Aorta (tissue), 5 donors: ENCODE measurements at places on chromosomes 7 and 10. TPM values are rescaled to one million over a fixed set of nuclear protein-coding genes. Genes with fewer than 3 reads are reported as not detected.

DNA sequence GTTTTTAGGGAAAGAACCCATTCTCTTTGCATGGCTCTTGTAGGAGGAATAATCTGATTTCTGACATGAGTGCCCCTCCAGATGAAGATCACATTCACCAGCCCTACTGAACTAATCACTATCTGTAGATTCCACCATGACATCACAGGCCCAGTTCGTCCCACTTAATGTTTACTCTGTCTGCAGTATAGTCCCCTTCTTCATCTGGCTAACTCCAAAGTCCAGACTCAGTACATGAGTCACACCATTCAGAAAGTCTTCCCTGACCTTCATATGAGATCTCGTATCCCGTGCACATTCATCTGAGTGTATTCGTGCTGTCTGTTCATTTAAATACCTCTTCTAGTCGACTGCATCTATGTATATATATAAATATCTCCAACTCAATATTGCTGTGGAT lies 366.5 kb upstream of the AKR1E2 start:
- no peak for DNase-seq

The SAMD8 gene
- polyA plus RNA-seq, result 6.8 TPM

The ECD gene
- 10.8 TPM for polyA plus RNA-seq

The TEX47 gene
- polyA plus RNA-seq, result not detected

DNA sequence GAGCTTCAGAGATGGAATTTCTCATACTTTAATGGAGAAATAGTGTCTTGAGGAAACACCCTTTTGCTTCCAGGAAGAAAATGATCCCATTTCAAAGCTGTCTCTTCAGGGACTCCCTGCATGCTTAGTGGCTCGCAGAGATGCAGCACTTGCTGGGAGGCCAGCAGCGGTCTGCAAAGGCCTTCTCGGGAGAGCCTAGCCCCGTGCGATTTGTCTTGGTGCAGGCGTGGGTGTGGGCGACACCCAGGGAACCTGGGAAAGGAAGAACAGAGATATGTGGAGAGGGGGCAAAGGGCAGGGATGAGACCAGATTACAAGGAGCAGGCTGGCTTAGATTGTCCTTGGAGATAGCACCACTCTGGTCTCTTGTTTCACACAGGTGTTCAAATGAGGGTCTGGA lies 352.3 kb upstream of the PODXL start:
- DNase-seq, result no peak

- DNase-seq, result no peak
Measured at GRCh38 chr7:70336536-70336935, 738.3 kb downstream of the AUTS2 start.

The OPN1SW gene
- polyA plus RNA-seq, result not detected

The SLC13A1 gene
- not detected for polyA plus RNA-seq

GRCh38 chr10:47396311-47396717 lies 12.2 kb upstream of the ZNF488 start:
- DNase-seq, result no peak

- DNase-seq, result no peak
Measured at GRCh38 chr7:30471205-30471604, 7.4 kb downstream of the NOD1 start.
